ENCODE measurements at places on chromosomes 7 and 10.
A peak's percentile ranks its signal among the peaks of the same experiment; 100 is the strongest.

DNA sequence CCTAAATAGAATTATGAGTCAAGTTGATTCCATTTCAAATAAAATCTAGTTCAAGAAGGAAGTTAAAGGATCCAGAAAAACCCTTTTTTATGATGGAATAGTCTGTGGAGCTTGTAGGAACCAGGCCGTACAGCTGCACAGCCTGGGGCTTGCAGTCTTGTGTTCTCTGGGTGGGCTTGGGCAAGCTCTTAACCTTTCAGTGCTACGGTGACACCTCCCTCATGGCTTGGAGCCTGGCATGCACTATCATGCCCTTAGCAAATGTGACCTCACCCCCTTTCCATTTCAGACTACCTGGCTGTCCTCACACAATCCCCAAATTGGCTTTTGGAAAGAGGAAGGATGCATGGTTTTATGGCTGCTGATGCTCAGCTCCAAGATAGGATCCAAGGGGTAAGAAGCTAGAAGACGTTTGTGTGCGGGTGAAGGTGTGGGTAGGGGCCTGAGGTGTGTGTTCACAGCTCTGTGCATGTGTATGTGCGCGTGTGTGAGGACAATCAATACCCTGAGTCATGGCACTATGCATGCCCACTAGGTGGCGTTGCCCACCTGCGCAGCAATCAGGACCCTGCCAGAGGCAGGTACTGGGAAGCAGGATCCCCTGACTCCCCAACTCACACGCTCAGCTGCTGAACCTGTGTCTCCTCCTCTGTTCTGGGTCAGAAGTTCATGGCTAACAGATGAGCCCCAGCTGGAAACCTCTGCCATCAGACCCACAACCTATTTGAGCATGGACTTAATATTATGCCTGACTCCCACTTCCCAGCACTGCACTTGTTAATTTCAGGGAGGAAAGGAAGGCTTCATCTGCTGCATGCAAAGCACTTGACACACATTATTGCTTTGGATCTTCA is 113.4 kb downstream of the PTPN20 start:
- DNase-seq = peak; percentile 32

GRCh38 chr10:20955355-20955893 is 58.3 kb upstream of the NEBL start:
- no peak for DNase-seq

DNA sequence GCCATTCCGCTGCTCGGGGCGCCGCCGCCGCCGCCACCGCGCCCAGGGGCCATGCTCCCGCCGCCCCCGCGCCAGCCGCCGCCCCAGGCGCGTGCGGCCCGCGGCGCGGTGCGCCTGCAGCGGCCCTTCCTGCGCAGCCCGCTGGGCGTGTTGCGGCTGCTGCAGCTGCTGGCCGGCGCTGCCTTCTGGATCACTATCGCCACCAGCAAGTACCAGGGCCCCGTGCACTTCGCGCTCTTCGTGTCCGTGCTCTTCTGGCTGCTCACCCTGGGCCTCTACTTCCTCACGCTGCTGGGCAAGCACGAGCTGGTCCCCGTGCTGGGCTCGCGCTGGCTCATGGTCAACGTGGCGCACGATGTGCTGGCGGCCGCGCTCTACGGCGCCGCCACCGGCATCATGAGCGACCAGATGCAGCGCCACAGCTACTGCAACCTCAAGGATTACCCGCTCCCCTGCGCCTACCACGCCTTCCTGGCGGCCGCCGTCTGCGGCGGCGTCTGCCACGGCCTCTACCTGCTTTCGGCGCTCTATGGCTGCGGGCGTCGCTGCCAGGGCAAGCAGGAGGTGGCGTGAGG is 383 bp downstream of the MARVELD1 start:
- peak; percentile 18 for DNase-seq

GRCh38 chr7:139730746-139731612 is 46.8 kb downstream of the HIPK2 start:
- no peak for DNase-seq

DNA sequence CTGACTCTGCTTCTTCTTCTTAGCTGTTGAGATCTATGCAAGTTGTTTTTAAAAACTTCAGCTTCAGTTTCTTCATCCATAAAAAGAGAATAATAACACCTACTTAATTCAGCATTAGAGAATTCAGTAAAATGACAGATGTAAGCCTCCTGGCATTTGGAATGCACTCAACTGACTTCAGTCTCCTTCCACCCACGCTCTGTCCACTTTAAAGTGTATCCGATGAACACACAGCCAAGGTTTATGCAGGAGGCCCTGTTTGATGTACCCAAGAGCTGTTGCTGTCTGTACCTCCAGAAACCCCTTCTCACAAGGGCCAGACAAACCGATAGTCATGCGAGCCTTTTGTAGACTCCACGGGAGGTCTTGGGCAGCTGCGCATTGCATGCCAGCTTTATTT is 27.1 kb upstream of the SLC35B4 start:
- DNase-seq = no peak

GRCh38 chr7:121505540-121506182 is 109.6 kb upstream of the FAM3C start:
- no peak for DNase-seq

- no peak for DNase-seq
Measured at GRCh38 chr10:33716501-33717267, 382.2 kb upstream of the NRP1 start.

- DNase-seq = no peak
Measured at GRCh38 chr10:17031637-17032635, 97.7 kb downstream of the CUBN start.

- DNase-seq = no peak
Measured at GRCh38 chr7:135939261-135939812, 37.8 kb downstream of the MTPN start.

- DNase-seq = peak; percentile 42
Measured at GRCh38 chr10:132446661-132447445, 49.9 kb downstream of the PWWP2B start.

GRCh38 chr7:41970941-41971340 is 266.1 kb downstream of the GLI3 start:
- no peak for DNase-seq

DNA sequence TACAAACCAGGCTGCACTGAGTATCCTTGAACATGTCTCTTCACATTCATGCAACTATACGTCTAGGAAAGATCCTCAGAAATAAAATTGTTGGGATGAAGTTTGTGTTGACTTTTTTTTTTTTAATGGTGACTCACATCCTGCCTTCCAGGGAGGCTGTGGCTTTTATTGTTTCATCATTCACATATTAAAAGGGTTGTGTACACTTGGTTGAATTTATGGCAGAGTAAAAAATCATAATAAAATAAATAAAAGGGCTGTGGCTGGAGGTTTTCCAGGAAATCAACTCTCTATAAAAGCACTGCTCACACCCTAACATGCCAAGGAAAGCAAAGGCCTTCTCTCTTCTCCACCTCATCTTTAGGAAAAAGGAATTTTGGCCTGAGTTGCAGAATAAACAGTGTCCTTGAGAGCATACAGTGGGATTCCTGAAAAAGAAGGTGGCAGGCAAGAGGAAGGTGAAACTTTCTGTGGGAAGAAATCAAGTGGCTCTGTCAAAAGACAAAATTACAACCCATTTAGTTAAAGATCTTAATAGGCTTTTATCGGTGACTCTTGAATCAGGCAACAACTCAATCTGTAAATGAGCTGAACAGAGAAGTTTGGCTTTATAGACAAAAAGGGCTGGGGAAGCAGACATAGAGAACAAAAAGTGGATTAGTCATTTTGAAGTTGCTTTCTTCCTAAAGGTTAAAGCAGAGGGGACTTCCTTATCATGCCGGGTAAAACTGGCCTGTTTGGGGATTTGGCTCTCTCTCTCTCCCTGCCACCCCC is 41.6 kb upstream of the FHIP2A start:
- no peak for DNase-seq

GRCh38 chr7:12067156-12067831 is 143.8 kb upstream of the TMEM106B start:
- DNase-seq = peak; percentile 24

- no peak for DNase-seq
Measured at GRCh38 chr10:69780077-69780476, 21.6 kb upstream of the COL13A1 start.

GRCh38 chr7:27409776-27410175 is 167.2 kb downstream of the EVX1 start:
- no peak for DNase-seq

- DNase-seq = no peak
Measured at GRCh38 chr7:88399696-88400240, 93.1 kb upstream of the STEAP4 start.

DNA sequence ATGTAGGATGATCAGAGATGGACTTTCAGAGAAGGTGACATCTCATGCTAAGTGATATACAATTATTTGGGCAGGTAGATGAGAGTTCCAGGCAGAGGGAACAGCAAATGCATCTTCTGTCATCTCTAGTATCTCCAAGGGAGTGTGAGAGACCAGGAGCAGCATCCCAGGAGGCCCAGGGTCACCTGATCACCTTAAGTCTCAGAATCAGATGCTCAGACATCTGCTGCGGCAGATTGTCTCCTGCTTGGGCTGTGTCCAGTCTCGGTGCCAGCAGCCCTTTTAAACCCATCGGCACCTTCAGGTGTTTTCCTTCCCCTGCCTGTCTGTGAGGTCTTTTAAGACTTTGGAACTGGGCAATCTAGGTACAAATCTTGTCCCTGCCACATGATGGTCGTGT is 690.6 kb downstream of the LRMDA start:
- DNase-seq = no peak

- no peak for DNase-seq
Measured at GRCh38 chr10:29379208-29379607, 90.3 kb downstream of the LYZL1 start.

DNA sequence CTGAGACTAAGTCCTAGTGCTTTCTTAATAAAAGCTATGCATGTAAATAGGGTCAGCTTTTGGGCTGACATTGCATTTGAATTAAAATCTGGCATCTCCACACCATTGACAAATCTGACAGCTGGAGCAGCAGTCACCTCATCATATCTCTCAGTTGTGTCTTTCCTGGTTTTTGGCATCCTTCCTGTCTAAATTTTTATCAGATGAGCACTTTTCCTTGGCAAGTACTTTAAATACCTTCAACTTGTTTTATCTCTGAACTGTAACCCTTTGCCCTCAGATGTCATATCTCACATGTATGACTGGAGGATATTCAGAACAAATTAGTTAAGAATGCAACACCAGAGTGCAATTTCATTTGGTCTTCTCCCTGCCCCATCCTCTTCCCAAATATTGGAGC is 1066.2 kb downstream of the LRMDA start:
- no peak for DNase-seq

- DNase-seq = no peak
Measured at GRCh38 chr7:150503581-150503980, 11.1 kb upstream of the GIMAP7 start.

GRCh38 chr7:143882020-143882603 is 19.9 kb downstream of the TCAF1 start:
- DNase-seq = no peak

DNA sequence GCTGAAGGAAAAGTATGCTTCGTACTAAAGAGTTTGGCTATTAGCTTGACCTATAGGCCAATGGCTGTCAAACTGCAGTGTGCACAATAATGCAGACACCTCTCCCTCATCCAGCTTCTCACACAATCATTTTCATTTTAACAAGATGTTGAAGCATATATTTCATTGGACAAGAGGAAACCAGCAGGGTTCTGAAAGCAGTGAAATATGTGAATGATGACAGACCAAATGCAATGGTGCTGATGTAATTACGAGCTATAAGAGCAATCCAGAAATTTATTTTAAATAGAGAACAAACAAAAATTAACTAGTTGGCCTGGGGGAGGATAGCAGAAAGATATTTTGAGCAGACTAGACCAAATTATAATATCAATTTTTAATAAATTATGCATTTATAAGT is 331.5 kb upstream of the AKR1E2 start:
- no peak for DNase-seq

GRCh38 chr10:52541006-52541473 is 227.0 kb downstream of the DKK1 start:
- no peak for DNase-seq

- DNase-seq = no peak
Measured at GRCh38 chr7:13832346-13832745, 157.1 kb downstream of the ETV1 start.
